ENCODE measurements at places on chromosomes 5 and 9.

DNA sequence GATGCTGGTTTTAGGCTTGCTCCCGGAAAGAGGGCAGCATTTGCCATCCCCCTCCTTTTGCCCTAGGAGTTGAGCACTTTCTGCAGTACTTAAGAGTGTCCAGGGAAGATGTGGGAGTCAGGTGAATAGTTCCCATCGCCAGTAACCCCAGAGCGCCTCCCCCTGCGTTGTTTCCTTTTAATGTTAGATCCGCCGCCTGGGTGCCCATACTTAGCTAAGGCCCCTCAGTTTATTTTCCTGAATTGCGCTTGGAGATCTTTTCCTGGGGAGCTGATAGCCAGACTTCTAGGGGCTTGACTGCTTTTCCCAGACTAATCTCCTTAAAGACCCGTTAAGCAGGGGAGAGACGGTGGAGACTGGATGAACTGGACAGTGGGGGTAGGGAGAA is 377 bp upstream of the PCDHAC2 start:
- no peak for DNase-seq

GRCh38 chr5:39760385-39761198 is 335.8 kb upstream of the DAB2 start:
- DNase-seq: no peak

DNA sequence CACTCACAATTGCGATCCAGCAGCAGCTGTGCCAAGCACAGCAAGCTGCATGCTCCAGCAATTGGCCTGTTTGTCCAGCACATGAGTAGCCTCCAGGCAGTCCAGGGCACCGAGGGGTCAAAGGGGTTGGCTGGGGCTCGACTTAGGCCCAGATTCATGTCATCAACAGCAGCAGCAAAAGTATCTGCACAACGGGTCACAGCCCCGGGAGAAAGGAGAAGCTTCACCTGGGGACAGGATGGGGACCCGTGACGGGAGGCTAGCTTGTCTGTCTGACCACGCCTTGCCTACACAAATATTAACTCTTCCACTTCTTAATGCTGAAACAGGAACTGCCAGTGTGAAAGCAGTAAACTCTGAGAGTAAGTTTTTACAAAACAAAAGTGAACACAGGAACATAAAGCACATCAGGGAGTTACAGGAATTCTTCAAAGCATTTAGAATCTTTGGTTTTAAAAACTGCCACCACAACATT is 191.2 kb downstream of the PIK3R1 start:
- peak; percentile 72 for DNase-seq

GRCh38 chr5:177410575-177410974 is 1.2 kb upstream of the F12 start:
- DNase-seq: no peak

DNA sequence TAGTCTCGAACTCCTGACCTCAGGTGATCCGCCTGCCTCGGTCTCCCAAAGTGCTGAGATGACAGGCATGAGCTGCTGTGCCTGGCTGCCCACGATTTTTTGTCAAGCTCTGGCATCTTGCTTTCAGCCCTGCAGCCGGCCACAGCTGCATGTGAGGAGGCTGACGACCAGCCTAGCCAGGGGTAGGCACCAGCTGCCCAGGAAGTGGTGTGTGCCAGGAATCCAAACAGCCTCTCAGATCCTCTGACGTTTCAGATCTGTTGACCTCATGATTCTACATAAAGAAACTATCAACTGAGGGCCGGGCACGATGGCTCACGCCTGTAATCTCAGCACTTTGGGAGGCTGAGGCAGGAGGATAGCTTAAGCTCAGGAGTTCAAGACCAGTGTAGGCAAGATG is 19.0 kb downstream of the DYNC2I2 start:
- no peak for DNase-seq

- peak; percentile 15 for DNase-seq
Measured at GRCh38 chr5:173880306-173880985, 7.7 kb upstream of the CPEB4 start.

GRCh38 chr9:109349421-109349846 is 28.6 kb upstream of the EPB41L4B start:
- DNase-seq: no peak

- no peak for DNase-seq
Measured at GRCh38 chr5:32646061-32646969, 61.0 kb downstream of the SUB1 start.

DNA sequence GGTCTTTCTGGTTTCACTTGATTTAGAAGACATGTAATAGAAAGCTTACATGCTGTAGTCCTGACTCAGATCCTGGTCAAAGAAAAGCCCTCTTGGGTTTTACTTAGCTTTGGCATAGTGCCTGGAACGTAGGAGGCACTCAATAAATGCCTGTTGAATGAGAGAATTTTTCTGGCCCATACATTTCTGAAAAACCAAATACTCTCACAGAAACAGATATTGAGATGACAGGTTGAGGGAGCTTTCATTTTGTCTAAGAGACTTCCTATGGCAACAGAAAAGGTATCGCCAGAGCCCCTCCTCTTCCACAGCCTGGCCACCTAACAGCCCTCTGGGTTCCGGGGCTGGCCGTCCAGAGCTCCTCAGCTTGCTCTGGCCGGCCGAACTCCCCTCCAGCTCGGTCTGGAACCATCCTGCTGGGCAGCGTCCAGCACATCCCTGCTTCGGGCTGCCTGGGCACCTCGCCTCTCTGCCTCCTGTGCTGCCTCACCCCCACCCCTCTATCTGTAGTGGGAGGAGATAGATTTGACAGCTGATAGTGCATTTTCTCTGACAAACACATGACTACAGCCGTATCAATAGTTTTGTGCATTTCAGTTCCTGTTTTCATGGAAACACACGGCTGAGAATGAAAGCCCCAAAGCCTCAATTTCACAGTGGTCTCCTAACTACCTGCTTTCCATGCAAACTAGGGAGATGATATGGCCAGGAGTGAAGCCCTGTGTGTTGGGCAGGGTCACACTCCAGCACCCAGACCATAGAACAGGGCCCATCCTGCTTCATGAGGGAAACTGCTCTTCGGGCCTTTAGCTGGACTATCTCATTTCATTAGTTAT is 1.1 kb downstream of the IL4 start:
- no peak for DNase-seq

DNA sequence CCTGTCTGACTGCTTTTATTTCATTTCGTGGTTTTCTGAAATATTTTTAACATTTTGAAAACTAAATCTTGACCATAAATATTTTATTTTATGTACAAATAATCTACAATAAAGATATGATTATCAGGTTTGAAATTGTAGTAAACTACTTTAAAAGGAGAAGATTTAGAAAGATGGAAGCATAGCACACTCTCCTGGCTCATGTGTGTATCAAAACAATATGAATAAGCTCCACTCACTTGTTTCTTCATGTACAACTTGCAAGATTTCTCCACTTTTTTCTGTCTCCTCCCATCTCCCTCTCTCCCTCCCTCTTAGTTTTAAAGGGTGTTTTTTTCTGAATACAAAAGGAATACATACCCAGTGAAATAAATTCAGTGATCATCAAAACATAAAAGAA is 15.4 kb upstream of the VPS13A start:
- DNase-seq: no peak

GRCh38 chr5:4442221-4442620 is 697.9 kb upstream of the ADAMTS16 start:
- no peak for DNase-seq
